H7 (cell line): ENCODE measurements at places on chromosomes 1 and 21.

DNA sequence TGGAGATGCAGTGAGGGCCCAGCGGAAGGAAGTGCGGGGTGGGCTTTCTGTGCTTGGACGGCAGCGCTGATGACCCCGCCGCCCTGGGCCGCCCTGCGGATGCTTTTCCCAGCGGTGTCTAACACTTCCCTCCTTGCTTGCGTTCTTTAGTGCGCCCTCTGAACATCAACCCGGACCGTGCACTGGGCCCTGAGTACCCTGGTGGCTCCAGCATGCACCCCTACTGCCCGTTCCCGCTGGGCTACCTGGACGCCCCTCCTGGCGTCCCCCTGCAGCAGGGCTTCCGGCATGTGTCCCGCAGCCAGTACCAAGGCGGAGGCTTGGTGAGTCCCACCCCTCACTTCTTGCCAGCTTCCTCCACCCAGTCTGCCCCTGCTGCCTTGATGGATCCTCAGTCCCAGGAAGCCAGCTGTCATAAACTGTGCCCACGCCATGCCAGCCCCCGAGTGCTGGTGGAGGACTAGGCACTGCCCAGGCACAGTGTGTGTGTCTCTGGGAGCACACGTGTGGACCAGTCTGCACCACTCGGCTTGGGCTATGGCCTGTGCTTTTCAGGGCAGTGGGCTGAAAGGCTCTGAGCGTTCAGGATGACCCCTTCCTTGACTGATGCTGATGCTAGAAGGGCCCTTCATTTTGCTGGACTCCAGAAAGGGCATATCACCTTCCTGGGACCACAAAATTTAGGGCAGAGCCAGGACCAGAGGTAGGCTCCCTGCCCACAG lies 2.3 kb downstream of the DMRTB1 start:
- no peak for DNase-seq

DNA sequence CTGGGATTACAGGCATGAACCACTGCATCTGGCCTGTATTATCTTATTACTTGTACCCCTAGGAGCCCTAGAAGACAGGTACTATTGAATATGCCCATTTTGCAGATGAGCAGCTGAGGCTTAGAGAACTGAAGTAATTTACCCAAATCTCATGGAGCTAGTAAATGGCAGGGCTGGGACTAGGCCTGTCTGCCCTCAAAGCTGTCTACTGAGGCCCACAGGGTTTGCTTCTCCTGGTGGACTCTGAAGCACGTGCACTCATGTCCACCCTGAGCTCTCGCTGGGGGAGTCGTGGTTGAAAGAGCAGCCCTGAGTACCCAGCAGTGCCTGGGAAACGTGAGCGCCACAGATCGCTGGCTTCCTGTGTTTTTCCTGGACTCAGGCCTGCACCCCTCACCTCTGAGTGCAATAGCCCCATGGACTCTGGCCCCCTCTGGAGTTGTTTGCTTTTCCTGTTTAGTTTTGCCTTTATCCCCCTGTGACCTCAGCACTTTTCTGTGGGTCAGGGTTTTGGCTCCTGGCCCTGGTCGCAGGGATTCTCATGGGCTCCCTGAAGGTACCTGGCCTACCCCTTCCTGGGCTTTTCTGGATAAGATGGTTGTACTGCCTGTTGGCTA lies 52.4 kb downstream of the ARHGEF10L start:
- DNase-seq = no peak

GRCh38 chr1:223176437-223176836 lies 33.4 kb upstream of the TLR5 start:
- no peak for DNase-seq

- peak; percentile 43 for DNase-seq
Observed at GRCh38 chr21:25997788-25998611, 172.6 kb downstream of the APP start.

- no peak for DNase-seq
Observed at GRCh38 chr1:221840511-221841243, 98.8 kb upstream of the DUSP10 start.

GRCh38 chr1:89350298-89350697 lies 13.6 kb upstream of the GBP6 start:
- no peak for DNase-seq

DNA sequence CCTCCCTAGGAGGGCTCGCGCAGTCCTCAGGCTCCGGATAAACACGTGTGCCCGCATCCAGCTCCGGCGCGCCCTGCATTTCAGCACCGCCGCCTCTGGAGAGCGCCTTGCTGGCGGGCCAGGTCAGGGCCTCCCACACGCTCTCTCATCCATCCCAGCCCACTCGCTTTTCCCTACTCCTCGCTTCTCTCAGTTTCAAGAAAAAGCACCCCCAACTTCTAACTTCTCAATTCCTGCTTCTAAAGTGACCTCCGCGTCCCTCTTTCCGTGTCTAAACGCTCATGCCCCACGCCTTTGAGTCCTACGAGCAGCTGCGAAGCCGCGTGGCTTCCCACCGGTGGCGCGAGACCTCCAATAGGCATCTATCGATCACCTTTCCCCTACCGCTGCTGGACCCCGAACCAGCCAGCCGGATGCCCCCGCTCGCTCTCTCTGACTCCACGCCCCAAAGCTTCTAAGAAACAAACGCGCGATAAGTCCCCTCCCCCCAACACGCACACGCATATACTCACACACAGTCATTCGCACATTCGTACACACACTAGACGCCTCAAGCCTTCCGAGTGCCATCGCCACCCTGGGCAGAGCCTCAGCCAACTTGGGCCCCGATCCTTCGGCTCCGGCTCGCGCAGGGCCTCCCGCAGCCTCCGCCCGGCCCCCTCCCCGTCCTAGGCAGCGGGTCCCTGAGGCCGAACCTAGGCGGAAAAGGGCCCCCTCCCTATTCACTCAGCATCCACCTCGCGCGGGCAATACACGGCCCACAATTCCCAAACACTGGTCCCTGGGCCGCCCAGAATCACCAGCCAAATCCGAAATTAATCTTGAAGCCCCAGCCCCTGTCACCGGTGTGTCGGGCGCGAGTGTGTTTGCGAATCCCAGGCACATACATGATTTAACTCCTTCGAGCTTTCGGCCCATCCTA lies 1.1 kb downstream of the NMNAT2 start:
- DNase-seq = peak; percentile 91

DNA sequence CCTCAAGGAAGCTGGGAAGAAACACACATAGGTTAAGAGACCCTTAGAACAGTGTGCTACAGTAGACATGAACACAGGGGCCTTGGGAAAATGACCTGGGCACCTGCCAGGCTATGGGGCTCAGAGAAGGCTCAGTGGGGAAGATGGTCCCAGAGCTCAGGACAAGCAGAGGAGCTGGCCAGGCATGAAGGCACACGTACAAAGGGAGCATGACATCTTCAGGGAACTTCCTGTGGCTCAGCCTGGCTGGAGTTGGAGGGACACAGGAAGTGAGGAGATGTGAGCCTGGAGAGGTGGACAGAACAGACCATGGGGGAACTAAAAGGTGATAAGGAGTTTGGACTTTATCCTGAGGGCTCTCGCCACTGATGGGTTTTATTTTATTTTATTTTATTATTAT lies 3.8 kb upstream of the SLC50A1 start:
- DNase-seq = peak; percentile 2

GRCh38 chr1:214541693-214542092 lies 9.7 kb downstream of the PTPN14 start:
- DNase-seq = no peak

GRCh38 chr1:187313115-187313514 lies 484.4 kb downstream of the PLA2G4A start:
- no peak for DNase-seq

- DNase-seq = no peak
Observed at GRCh38 chr1:5580926-5581325, 411.3 kb downstream of the NPHP4 start.

GRCh38 chr1:46643368-46643775 lies 24.8 kb downstream of the ATPAF1 start:
- no peak for DNase-seq

- DNase-seq = no peak
Observed at GRCh38 chr1:110976089-110976488, 12.4 kb upstream of the LRIF1 start.

DNA sequence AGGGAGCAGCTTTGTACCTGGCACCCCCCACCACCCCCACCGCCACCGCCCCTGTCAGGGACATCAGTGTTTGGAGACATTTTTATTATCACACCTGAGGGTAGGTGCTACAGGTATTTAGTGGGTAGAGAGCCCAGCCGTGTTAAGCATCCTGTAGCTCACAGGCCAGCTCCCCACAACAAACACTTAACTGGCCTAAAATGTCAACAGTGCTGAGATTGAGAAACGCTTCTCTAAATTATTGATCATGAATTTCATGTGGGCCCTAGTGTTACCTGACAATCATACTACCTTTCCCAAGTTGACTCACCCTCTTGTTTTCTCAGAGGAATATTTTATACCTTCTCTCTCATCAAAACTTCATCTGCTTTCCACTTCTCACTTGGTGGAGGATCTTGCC lies 21.4 kb downstream of the ELF3 start:
- DNase-seq = peak; percentile 7

DNA sequence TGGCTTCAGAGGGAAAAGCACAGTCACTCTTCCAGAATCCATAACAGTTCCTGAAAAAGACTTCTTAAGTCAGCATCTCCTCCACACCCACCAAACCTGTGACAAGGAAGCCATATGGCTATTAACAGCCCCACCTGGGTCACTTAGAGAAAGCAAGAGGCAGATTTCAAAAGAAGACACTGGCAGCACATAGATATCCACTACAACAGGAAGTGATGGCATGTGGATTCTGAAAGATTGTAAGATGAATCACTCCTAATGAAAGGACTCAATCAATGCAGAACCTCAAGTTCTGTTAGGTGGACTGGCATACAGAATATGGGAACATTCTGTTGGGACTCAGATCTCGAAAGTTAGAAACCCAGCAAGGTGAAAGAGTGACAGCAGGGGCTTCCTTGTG lies 365.9 kb downstream of the TGFB2 start:
- DNase-seq = no peak

DNA sequence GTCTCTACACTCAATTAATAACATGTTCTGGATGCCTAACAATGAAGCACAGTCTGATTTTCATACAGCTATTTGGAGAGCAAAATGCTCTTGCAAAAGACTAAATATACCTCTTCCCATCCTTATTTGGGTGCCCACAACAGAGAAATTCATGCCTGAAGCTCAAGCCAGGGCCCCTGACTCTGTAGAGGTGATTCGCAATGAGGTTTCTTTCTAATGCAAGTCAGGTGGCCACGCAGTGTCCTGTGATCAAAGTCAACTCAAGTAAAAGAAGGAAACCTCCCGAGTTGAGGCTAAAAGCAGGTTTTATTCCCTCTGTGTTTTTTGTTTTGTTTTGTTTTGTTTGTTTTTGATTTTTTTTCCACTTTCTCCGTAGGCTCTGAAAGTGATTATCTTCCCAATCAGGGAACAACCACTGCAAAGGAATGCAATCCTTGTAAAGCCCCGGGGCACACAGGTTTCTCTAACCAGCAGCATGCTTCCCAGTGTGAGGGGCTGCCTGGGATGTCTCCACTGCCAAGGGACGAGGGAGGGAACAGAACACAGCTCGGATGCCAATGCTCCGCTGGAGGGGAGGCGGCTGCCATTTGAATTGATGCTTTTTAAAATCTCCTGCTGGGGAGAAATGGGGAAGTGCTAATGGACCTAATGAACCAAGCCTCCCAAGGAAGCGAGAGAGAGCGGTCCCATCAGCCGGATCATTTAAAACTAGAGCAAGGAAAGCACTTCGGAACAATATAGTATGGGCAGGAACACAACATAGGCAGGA lies 73.8 kb upstream of the SSX2IP start:
- peak; percentile 68 for DNase-seq

DNA sequence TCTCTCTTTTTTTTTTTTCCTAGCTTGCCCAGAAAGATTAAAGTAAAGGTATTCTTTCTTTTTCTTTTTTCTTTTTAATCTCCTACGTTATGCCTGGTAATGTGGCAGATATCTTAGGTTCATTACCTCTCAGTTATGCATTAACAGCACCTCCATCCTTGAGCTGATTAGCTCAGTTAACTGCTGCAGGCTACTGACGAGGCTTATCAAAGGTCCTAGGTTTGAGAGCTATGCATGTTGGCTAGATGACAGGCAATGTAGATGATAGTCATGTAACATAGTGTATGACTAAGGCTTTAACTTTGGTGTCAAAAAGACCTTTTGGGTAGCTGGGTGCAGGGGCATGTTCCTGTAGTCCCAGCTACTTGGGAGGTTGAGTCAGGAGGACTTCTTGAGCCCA lies 53.7 kb upstream of the CACYBP start:
- DNase-seq = no peak

- no peak for DNase-seq
Observed at GRCh38 chr1:231663211-231663792, 36.7 kb downstream of the DISC1 start.

- DNase-seq = peak; percentile 83
Observed at GRCh38 chr1:18100491-18101063, 7.0 kb upstream of the IGSF21 start.

DNA sequence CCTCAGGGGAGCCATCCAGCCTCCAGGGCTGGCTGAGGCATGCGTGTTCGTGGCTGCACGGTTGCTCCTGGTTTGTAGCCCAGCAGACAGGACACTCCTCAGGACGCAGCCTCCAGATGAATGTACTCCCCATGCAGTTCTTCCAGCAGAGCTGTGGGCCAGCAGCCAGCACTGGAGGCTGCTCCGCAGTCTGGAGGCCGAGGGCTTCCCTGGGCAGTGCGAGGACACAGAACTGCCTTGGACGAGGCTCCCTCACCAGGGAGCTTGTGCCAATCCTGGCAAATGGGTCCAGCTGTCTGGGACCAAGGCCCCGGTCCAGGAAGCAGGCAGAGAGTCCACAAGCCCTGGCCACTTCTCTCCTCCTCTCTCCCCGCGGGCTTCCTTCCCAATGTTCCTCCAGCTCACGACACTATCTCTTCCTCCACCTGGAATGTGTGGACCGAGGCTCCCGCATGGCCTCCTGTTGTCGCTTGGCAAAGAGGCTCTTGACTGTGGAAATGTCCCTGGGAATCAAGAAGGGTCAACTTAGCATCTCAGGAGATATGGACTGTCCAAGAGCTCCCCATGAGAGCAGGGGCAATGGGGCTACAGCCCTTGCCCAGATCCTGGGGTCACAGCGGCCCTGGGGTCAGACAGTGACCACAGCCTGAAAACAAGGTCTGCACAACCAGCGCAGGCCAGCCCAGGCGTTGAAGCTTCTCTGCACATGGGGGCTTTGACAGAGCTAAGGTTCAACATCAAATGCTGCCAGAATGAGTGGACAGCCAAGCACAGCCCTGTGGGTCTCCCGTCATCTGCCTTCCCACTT lies 5.3 kb downstream of the EDN2 start:
- no peak for DNase-seq

- DNase-seq = no peak
Observed at GRCh38 chr1:66848193-66848592, 47.1 kb upstream of the INSL5 start.

DNA sequence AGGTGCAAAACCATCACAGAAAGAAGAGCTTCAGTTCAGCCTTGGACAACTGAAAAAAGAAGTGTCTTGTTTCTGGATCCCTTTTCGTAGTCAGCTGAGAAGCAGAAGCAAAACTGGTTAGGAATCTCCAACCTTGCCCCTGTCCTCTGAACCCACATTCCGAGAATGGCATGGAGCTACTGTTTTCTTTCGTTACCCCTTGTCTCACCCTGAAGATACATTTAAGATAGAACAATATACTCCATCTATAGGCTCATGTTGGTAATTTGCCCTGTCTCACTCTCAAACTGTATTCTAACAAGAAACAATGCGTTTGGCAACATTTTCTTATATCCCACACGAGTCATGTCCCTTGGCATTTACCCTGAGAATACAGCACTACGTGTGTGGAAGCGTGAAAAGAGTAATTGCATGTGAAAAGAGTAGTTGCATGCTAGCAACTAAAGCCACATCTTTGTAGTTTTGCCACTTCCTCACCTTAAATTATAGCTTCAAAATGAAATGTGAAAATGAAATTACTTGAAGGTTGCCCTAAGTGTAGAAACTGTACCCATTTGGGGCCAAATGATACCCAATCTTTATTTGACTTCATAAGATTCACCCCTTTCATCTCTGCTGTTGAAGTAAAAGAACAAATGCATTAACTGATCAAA lies 5.3 kb downstream of the SLAMF7 start:
- DNase-seq = no peak
